ENCODE measurements at places on chromosomes 2 and 18. TPM values are rescaled to one million over a fixed set of nuclear protein-coding genes. Genes with fewer than 3 reads are reported as not detected.

SOX11 gene
- total RNA-seq = 14.8 TPM

SH3BP4 gene
- total RNA-seq = 0.06 TPM

FAM161A gene
- 6.3 TPM for total RNA-seq

ALKAL2 gene
- total RNA-seq = not detected

MREG gene
- total RNA-seq = 5.6 TPM

MYCN gene
- total RNA-seq = not detected

IGFBP5 gene
- total RNA-seq = not detected

SATB2 gene
- total RNA-seq = 26.7 TPM

COLEC12 gene
- total RNA-seq = not detected

Measured in OCI-LY7 (cell line).